ENCODE measurements at places on chromosomes 12 and 14.
A peak's percentile ranks its signal among the peaks of the same experiment; 100 is the strongest.

DNA sequence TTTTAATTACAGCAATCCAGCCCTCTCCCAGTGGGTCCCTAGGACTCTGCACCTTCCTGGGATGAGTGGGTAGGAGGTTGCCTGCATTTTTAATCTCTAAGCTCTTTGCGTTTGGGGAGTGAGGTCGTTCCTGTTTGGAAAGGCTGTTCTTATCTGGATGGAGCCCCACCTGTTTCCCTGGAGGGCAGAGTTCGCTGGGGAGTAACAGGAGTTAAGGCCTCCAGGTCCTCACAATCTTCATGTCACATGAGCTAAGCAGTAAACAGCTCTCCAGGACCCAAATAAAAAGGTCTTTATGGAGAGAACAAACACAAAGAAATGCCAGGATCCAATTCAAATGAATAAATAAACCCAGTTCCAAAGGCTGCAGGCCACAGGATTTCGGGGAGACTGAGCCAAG, 56.0 kb upstream of the RFLNA start:
- no peak for DNase-seq

GRCh38 chr14:49479432-49479831, 106.7 kb downstream of the RPS29 start:
- DNase-seq, result no peak

DNA sequence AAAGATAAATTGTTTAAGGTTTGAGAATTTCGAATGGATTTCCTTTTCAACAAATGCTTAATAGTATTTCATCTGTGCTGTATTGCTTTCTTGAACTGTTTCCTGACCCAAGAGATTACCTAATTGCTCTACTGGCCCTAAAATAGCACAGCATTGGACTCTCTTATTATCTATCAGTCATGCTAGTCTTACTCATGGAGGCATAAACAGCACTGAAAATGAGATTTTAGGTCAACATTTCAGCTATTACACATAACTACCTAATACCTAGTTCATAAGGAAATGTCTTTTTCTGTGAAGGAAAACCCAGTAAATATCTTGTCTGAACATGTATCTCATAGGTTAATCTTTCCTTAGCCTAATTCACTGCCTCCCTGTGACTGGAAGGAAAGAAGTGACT, 4.3 kb upstream of the ABCD2 start:
- no peak for DNase-seq

DNA sequence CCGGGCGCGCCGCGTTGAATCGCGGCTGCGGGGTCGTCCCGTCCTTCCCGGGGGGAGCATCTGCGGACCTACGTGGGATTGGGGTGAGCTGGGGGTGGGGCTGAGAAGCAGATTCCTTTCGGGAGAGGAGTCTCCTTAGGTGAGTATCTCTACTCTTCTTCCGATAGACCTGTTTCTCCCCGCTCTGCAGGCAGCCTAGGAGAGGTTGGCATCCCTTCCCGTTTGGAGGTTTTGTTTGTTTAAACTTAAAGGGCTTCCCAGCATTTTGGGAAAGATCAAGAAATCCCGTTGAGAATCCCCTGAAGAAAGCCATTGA, 411 bp downstream of the TTLL5 start:
- DNase-seq, result no peak

DNA sequence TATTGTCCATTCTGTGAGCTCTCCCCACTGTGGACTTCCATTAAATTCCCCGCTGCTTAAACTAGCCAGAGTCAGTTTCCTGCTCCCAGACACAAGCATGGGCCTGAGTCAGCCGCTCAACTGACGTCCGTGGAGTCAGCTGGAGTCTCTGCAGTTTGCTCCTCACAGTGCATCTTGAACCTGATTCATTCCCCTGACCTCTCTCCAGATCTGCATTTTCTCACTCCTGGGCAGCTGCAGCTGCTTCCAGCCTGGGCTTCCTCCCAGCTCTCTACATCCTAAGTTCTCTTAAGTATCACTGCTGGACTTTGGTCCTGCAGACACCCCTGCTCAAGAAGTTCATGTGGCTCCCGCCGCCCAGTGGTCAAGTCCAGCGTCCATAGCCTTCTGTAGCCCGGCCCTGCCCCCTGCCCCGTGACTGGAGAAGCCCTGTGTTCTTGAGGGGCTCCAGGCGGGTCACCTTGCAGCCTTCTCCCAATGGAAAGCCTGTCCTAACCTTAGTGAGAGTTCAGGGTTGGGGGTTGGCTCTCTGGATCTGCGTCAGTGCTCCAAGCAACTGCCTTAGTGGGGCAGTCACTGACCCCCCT, 20.0 kb downstream of the NFKBIA start:
- peak; percentile 86 for DNase-seq

GRCh38 chr12:70306676-70307075, 59.4 kb upstream of the KCNMB4 start:
- no peak for DNase-seq

- no peak for DNase-seq
Observed at GRCh38 chr12:58880639-58881038, 39.7 kb downstream of the LRIG3 start.

DNA sequence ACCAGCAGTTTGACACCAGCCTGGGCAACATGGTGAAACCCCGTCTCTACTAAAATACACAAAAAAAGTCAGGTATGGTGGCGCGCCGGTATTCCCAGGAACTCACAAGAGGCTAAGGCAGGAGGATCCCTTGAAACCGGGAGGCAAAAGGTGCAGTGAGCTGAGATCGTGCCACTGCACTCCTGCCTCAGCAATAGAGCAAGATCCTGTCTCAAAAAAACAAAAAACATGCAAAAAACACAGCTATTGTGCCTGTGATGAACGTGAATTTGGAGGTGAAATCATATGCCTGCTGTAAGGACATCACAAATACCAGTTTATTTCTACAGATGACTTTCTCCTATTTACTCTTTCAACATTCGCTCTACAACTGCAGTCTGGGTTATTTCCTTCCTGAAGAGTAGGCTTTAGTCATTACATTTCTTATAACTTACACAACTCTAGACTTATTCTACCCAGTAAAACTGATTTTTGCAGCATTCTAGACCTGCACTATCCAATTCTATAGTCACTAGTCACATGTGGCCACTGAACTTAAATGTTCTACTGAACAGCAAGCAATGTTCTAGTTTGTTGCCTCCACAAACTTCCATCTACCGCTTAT, 48.3 kb downstream of the HNRNPC start:
- DNase-seq, result no peak

- no peak for DNase-seq
Observed at GRCh38 chr14:90536092-90536491, 139.3 kb downstream of the CALM1 start.

DNA sequence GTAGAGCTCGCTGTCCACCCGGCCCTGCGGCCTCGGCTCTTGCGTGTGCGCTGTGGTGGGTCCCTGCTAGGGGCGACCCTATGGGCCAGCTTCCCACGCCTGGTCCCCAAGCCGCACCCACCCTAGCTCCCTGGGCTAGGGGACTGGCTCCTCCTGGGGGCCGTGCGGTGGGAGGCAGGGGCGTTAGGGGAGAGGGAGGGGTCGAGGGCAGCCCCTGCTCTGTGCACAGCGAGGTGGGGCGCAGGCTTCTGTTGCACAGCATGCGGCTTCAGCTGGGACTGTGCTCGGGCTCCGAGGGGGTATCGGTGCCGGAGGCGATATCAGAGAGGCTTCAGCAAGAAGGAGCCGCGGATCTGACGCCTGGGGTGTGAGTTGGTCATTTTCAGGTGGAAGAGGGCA, 86.1 kb downstream of the ALG10 start:
- DNase-seq, result no peak

DNA sequence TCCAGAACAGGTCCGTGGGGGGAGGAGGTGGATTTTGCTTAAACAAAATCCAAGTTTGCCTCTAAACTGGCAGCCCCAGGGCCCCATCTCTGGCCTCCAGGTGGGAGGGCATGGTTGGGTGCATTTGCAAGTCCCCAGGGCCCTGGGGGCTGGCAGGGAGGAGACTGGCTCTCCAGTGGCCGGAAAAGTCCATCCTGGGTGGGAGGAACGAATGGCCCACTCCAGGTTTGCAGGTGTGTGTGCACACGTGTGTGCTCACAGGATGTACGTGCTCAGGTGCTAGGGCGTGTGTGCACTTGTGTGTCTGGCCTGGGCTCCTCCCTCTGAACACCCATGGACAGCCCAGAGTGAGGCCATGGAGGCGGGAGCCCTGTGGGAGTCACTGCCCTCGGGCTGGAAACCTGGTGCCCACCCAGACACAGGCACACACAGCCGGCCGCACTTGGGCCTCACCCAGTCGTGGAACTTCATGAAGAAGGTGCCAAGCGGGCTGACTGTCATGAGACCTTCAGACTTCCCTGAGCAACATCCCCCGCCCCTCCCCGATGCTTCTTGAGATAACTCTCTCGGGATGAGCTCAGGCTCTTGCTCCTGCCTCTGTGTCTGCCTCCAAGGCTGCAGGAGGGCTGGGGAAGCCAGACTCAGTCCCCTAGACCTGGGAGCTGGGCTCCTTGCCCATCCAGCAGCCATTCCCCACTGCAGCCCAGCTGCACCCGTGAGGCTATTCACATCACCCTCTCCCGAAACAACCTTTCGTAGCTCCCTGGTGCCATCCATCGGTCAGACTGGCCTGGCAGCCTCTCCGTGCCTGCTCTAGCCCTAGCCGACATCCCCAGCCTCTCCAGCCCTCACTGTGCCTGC, 9.4 kb downstream of the AHNAK2 start:
- DNase-seq, result peak; percentile 26

DNA sequence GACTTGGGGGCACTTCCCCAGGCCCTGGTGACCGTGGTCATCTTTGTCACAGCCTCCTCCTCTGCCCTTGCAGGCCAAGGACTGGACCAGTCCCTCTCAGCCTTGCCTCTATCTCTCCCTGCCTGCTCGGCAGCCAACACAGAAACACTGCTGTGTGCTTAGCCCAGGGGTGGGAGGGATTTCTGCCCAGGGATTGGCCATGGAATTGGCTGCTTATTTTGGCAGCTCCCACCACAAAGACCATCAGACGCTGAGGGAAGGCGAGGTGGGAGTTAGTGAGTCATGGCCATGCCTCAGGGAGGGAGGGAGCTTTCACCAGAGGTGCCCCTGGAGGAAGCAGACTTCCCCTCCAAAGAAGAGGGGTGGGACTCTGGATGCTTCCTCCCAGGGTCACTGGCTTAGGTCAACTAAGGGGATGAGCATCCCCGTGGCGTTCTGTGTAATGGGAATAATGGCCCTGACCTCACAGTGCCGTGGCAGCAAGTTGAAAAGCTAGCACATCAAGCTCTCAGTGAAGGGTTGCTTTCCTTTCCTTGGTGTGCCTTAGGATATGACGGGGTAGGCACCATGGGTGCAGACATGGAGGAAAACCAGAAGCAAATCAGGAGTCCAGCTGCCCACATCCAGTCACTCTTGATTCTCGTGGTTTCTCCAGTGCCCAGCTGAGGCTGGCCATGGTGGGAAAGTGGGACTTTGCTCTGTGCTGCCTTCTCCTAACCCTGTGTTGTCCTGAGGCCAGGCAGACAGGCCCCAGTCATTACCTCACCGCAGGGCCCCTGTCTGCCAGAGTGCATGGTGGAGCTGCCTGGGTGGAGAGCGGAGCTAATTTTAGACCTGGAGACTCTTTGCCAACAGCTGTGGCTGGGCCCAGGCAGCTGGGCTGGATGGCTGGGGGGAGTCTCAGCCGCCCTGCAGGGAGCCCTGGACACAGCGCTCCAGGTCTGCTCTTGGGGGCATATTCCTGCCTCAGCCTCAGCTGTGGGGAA, 21.4 kb downstream of the B4GALNT3 start:
- peak; percentile 22 for DNase-seq

GRCh38 chr12:78269620-78270019, 438.9 kb downstream of the NAV3 start:
- DNase-seq, result no peak

DNA sequence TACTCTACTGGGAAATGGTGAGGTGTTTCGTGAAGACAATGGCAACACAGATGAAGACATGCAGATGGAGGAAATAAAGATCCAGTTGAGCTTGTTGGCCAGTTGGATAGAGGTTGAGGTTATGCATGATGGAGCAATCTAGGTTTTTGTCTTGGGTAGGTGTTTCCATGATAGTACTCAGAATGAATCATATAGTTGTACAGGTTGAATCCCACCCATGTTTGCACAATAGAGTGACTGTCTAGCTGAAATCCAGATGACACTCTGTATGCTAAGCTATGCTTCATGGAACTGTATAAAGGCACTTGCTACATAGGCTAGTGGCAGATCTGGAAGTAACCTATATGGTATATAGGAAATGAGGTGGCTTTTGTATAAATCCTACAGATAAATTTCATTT, 264.9 kb downstream of the NAV3 start:
- DNase-seq, result no peak

DNA sequence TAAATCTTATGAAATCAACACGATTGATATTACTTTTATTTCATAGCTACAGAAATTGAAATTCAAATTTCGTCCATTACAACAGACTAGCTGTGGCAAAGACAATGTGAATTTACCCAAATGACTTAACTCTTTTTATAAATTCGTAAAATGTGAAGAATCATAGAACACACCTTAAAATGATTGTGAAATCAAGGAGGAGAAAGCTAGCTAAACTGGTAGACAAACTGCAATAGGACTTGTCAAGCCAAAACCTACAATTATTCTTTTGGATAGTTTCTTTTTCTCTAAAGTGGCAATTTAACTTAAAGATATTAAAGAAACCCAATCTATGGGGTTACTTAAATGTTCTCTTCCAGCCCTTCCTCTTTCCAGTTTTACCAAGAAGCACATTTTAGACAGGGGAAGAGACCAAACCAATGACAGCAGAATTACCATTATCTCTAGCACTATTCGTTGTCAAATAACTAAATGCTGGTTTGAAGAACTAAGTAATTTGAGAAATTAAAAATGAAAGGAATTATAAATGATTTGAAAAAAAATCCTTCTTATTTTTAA, 807 bp upstream of the SLC16A7 start:
- DNase-seq, result no peak

DNA sequence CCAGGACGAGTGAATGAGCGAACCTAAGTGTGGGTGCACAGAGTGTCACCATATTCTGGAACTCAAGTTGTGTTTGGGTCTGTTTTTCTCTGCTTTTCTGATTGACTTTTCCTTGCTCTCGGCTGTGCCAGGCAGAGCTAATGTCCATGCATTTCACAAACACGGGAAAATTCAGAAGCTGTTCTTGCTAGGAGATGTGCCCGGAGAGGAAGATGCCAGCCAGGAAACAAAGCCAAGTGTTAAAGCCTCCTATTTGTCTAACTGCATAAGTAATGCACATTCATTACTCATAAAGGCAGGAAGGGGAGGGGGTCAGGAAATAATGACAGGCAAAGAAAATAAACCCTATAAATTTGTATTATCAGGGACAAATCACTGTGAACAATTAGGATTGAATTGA, 250.4 kb upstream of the SFSWAP start:
- no peak for DNase-seq

GRCh38 chr12:113935459-113935858, 30.7 kb downstream of the RBM19 start:
- no peak for DNase-seq

- no peak for DNase-seq
Observed at GRCh38 chr12:109130297-109131153, 14.1 kb downstream of the ACACB start.

GRCh38 chr14:71300566-71301330, 393.5 kb downstream of the PCNX1 start:
- no peak for DNase-seq

GRCh38 chr12:75825686-75826085, 205.9 kb downstream of the PHLDA1 start:
- DNase-seq, result peak; percentile 99

All from renal cortical epithelial cell (primary cell).